Colonic mucosa (tissue), 4 donors: ENCODE measurements at places on chromosomes 11 and 22. TPM values are rescaled to one million over a fixed set of nuclear protein-coding genes. Genes with fewer than 3 reads are reported as not detected.

Gene JHY
- 1.9 TPM for total RNA-seq

Gene VSIG10L2
- total RNA-seq: not detected

Gene BTG4
- not detected for total RNA-seq

Gene FUT4
- total RNA-seq: 28.5 TPM

Gene SCUBE2
- 2.5 TPM for total RNA-seq

Gene TEX12
- total RNA-seq: not detected

Gene OR8B12
- not detected for total RNA-seq

Gene CCDC87
- 0.53 TPM for total RNA-seq

Gene ZP1
- total RNA-seq: not detected

GRCh38 chr11:119474682-119475596 lies 52.0 kb upstream of the THY1 start:
- DNase-seq: peak; percentile 59

GRCh38 chr11:13318498-13319295 lies 41.1 kb downstream of the BMAL1 start:
- no peak for DNase-seq

DNA sequence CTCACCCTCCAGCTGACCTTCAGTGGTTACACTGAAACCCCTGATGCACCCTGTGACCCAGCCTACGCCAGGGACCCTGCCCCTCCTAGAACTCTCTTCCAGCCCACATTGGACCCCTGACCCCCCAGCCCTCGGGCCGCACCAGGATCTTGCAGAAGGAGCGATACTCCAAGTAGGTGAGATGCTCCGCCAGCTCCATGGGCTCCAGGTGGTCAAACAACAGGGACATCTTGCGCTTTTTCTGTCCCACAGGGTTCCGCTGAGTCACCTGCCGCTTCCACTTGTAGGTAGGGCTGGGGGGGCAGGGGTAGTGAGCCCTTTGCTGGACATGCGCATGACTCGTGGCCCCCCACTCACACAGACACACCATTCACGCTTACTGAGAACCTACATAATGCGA lies 4.1 kb downstream of the RASGRP2 start:
- no peak for DNase-seq

DNA sequence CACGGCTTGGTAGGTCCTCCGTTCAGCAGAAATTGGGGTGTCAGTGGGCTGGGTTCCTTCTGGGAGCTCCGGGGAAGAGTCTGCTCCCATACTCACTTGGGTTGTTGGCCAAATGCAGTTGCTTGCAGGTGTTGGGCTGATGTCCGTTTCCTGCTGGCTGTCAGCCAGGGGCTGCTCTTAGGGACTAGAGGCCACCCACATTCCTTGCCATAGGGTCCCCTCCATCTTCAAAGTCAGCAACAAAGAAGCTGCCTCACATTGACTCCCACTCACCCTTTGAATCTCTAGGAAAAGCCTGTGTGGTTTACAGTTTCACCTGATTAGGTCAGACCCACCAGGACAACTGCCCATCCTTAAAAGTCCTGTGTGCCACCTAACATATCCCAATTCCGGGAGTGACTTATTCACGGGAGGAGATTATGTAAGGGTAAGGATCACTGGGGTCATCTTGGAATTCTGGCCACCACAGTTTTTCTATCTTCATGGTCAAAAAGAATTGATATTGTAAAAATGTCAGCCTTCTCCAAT lies 43.0 kb downstream of the TPCN2 start:
- DNase-seq: no peak

GRCh38 chr11:12811861-12812260 lies 137.6 kb downstream of the TEAD1 start:
- DNase-seq: no peak

- no peak for DNase-seq
Observed at GRCh38 chr11:117290809-117291396, at the start of gene BACE1-AS. Gene BACE1-AS (plus strand): TSS chr11:117291346.

DNA sequence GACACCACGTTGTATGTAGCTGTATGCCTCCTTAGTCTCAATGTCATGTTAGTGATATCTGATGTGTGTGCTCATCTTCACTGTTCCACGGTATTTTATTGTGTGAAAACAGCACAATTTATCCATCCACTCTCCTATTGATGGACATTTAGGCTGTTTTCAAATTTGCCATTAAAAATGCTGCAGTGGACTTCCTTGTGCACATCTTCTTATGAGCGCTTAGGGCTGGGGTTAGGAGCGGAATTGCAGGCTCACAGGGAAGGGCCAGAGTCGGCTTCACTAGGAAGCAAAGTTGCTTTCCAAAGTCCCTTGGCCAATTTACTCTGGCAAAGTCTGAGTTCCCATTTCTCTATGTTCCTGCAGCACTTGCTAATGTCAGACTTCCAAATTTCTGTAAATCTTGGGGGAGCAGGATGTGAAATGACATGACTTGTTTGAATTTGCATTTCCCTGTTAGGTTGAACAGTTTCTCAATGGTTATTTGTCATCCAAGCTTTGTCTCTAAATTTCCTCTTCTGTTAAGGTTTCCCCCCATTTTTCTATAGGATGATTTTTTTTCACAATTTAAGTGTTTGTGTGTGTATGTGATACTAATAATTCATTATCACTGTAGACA lies 75.4 kb downstream of the MYEOV start:
- DNase-seq: no peak

- no peak for DNase-seq
Observed at GRCh38 chr11:61904539-61905048, 12.8 kb downstream of the RAB3IL1 start.
